ENCODE measurements at places on chromosomes 13 and 19.

GRCh38 chr13:108033800-108034707, 181.3 kb downstream of the LIG4 start:
- no peak for DNase-seq

- no peak for DNase-seq
Measured at GRCh38 chr19:23792784-23793183, 34.1 kb upstream of the ZNF681 start.

DNA sequence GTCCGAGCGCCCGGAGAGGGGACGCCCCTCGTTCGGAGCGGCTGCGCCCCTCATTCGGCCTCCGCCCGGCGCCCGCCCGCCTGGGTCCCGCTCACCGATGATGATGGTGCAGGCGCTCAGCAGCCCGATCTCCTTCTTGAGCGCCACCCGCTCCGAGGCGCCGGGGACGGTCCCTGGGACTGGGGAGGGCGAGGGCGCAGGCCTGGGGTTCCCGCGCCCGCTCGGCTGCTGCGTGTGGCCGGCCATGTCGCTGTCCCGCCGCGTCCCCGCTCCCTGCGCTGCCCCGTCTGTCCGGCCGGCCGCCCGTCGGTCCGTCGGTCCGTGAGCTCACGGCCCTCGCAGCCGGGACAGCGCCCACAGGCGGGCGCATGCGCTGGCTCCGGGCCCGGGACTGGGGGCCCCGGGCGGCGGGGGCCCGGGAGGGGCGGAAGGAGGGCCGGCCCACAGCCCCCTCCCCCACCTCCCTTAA, at the start of gene SLC7A10:
Gene SLC7A10, minus strand, starts transcription at position 393 of the 469 bp plus-strand sequence. Its CDS starts 147 bp downstream, at position 246.
- no peak for DNase-seq

- DNase-seq, result no peak
Measured at GRCh38 chr13:30529085-30529834, 63.5 kb upstream of the HMGB1 start.

GRCh38 chr19:34124828-34125227, 47.5 kb upstream of the LSM14A start:
- DNase-seq, result no peak

GRCh38 chr13:61202042-61202441, 213.6 kb downstream of the PCDH20 start:
- DNase-seq, result no peak

- DNase-seq, result no peak
Measured at GRCh38 chr13:44116562-44117332, 237.0 kb downstream of the LACC1 start.

GRCh38 chr19:43470288-43470687, 4.9 kb upstream of the LYPD3 start:
- DNase-seq, result no peak

- peak; percentile 30 for DNase-seq
Measured at GRCh38 chr13:29594710-29595379, 643 bp downstream of the SLC7A1 start.

- DNase-seq, result no peak
Measured at GRCh38 chr13:36026531-36026930, 104.7 kb downstream of the DCLK1 start.

DNA sequence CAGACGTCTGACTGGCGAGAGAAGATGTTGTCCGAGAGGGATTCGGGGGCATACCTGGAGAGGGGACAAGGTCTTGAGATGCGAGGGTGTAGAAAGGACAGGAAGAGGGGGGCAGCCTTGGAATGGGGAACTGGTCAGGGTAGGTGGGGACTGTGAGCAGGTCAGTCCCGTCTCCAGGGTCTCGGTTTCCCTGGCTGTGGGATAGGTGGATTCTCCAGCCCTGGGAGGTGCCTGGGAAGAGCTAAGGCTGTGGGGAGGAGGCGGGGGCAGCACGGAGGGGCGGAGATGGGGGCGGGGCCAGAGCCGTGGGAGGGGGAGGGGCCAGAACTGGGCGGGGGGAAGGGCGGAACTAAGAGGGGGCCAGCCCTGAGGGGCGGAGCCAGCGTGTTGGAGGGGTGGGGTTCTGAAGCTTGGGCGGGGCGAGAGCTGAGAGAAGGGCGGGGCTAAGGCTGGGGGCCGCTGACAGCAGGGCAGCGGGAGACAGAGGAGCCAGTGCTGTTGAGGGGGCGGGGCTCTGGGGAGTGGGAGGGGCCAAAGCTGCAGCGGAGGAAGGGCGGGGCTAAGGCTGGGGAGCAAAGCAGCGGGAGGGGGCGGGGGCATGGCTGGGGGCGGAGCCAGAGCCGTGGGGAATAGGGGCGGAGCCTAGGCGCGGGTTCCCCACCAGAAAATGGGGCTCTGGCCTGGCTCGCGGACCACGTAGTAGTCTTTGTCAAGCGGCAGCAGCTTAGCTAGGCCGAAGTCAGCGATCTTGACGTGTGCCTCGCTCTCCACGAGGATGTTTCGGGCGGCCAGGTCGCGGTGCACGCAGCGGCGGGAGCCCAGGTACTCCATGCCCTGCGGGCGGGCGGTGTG, 9.5 kb upstream of the INSL3 start:
- peak; percentile 91 for DNase-seq

DNA sequence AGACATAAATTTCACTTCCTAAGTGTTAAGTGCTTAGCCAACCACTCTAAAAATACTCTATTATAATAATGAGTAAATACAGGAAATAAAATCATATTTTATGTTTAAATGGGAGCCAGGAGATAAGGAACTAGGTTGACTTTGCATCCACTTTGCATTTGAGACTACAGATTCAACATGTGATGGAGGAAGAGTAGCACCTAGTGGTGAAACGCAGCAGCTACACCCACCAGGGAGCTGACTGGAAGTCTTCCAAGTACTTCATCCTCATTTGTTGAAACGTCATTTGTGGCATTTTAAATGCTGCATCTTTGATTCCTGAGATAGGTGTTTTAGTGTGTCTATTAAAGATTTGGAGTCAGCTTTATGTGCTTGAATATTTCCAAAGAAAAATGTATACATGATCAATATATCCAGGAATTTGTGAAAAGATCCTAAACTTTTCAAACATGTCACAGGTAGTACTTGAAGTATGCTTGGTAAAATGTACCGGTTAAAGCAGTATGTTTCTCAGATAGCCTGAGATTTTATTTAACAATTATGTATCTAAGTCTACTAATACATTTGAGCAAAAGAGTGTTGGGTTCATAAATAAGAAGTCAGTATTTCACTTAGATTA, 17.4 kb upstream of the KCTD12 start:
- DNase-seq, result peak; percentile 74

DNA sequence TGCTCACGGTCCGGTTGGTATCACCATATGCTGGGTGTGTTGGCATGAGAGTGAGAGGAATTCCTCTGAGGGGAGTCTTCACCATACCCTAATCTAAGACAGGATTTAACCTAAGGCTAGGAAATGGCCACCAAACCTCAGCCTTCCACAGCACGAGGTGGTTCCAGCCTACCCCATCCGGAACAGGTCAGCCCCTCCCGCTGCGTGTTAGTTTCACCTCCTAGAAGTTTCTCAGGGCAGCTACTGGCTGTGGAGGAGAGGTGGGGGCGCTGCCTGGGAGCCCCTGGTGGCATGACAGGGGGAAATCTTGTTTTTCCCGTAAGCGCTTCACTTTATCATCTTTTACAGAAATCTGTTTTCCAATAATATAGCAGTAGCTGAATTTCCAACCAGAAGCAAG, 55.1 kb downstream of the RGCC start:
- DNase-seq, result no peak

DNA sequence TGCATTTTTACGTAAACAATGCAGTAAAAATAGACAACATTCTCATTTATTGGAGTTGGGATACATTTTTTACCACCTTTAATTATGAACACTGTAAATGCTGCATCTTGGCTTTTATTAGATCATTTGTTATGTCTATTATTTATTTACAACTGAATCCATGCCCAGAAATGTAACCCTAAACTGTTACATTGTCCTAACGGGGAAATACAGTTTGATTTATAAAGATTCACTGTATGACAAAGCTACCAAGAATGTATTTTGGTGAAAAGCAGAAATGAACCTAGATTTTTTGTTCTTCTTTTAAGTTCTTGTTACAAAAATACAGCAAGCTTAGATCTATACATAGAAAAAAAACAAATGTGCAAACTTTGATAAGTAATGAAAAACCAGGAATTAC, 1.1 kb downstream of the METTL21C start:
- DNase-seq, result no peak

- DNase-seq, result no peak
Measured at GRCh38 chr19:15631817-15632216, 8.9 kb upstream of the CYP4F3 start.

DNA sequence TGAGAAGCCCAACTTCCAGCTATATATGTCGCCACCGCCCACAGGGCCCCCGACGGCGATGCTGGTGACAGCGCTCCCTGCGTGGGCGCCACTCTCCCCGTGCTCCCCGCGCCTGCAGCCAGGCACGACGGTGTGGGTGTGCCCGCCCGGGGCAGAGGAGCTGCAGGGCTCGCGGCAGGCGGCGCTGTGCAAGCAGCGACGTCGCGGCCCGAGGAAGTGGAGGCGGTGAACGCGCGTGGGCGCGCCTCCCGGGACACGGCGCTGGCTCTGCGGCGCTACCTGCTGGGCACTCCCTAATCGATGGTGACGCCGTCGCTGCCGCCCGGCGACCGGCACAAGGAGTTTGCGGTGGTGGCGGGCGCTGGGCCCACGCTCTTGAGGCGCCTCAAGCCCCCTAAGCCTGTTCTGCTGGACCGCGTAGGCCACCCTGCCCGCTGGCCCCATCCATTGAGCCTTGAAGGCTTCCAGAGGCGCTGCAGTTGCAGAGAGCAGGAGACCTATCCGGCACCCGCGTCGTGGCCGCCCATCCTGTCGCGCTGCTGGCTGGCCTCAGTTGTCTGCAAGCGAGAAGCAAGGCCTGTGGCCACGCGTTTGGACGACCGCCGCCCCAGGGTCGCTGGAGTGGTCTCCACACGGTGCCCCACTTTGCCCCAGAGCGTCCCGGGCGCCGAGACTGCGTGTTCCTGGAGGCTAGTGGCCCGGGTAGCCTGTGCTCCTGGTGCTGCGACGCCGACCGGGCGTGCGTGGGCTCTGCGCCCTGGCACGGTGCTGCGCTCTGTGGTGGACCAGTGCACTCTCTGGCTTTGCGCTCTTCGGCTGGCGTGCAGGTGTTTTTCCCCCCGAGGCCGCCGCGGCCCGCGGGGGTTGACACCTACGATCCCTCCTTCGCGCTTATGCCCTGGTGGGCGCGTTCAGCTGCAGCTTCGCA, 23.1 kb downstream of the LRFN3 start:
- no peak for DNase-seq

- peak; percentile 33 for DNase-seq
Measured at GRCh38 chr19:17202249-17202648, 12.9 kb upstream of the USE1 start.

- no peak for DNase-seq
Measured at GRCh38 chr13:110748271-110748670, 34.8 kb downstream of the ING1 start.

- no peak for DNase-seq
Measured at GRCh38 chr19:42172261-42172660, 40.0 kb upstream of the POU2F2 start.

GRCh38 chr13:34671137-34671536, 270.9 kb upstream of the NBEA start:
- no peak for DNase-seq

GRCh38 chr13:36513266-36513665, 81.0 kb downstream of the CCNA1 start:
- DNase-seq, result no peak

GRCh38 chr13:48235341-48236135, 2.5 kb downstream of the ITM2B start:
- DNase-seq, result no peak

- DNase-seq, result no peak
Measured at GRCh38 chr13:24073657-24074056, 86.9 kb upstream of the SPATA13 start.

GRCh38 chr19:3651684-3652083, 25.1 kb upstream of the CACTIN start:
- DNase-seq, result no peak

GRCh38 chr19:56617531-56617930, 22.4 kb downstream of the ZNF71 start:
- DNase-seq, result no peak

DNA sequence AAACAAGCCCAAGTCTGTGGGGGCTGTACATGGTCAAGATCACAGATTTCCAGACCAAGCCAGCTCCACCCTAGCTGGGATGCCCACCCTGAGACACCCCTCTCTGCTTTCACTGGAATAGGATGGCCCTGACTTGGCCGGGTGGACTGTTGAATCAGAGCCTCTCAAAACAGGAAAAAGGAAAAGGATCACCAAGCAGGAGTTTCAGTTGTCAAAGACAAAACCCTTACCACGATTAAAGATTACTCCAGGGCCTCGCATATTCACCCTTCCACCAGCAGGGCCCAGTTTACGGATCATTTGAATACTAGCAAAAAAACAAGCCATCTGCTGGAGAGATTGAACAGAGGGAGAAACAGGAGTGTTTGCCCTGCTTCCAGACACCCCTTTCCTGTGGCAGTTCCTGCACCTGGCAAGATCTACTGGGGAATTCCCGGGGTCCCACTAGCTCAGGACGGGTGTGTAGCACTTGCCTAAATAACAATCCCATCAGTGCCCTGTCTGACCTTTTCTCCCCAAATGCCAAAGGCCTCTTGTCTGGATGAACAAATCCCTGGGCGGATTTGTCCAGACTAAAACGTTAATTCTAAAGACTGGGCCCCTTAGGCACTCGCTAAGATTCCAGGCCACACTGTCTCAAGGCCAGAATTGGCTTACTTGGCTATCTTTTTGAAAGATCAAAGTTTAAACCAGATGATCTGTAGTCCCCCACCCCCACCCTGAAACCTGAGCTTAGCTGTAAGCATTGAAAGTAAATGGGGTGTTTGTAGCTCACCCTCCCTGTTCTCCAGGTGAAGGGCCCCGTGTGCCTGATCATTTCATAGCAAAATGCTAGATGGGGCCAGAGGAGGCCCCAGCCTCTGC, 38.4 kb downstream of the ACTN4 start:
- peak; percentile 88 for DNase-seq

DNA sequence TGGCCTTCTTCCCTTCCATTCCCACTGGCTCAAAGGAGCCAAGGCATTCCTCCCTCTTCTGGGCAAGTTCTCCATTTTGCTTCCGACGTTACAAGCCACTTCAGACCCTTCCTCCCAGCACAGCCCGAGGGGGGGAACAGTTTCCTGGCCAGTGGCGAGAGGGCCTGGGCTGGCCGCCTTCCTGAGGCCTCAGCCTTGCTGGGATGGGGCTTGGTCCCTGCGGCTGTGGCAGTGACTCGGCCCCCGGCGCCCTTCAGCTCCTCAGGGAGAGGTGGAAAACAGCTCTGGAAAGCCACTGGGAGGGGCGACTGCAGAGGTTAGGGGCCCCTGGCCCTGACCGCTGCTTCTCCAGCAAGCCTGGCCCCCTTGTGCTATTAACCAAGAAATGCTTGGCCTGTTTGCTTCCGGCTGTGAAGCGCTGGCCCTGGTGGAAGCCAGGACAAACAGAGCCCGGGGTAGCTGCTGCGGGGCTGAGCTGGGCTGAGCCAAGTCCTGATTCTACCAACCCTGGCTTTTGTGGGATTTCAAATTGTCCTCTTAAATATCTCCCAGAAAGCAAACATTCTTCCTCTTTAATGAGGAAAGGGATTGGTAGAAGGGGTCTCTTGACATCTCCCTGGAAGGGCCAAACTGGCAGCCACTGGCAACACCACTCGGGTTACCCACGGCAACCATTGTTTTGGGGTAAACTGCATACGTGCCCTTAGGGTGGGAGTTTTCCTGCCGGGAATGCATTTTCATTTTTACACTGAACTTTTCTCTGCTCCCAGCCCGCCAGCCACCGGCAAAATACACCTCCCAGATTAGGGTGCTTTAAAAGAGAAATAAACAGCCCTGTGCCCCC, 38.7 kb downstream of the C13orf46 start:
- DNase-seq, result no peak

GRCh38 chr19:54133312-54133956, 4.1 kb upstream of the CNOT3 start:
- no peak for DNase-seq

All from A549 (cell line).